ENCODE measurements at places on chromosomes 16 and 17. TPM values are rescaled to one million over a fixed set of nuclear protein-coding genes. Genes with fewer than 3 reads are reported as not detected.

DNA sequence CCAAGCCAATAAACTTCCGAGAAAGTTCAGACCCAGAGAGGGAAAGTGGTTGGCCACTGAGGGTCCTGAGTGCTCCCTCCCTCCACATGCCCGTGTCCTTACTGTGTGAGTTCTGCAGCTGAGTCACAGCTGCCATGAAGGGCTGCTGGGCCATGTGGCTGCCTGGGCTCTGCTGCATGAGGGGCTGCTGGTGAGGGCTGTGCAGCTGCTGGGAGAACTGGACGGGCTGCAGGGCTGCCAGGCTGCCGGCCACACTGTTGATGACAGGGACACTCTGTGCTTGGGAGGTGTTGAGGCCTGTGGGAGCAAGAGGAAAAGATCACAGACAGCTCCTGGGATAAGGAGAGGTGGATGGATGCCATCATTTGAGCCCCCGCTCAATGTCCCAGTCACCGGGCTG is 44.0 kb downstream of the HNF1B start:
- no peak for DNase-seq

C17orf50 gene
- not detected for polyA plus RNA-seq

RPTOR gene
- 16.3 TPM for polyA plus RNA-seq

DNA sequence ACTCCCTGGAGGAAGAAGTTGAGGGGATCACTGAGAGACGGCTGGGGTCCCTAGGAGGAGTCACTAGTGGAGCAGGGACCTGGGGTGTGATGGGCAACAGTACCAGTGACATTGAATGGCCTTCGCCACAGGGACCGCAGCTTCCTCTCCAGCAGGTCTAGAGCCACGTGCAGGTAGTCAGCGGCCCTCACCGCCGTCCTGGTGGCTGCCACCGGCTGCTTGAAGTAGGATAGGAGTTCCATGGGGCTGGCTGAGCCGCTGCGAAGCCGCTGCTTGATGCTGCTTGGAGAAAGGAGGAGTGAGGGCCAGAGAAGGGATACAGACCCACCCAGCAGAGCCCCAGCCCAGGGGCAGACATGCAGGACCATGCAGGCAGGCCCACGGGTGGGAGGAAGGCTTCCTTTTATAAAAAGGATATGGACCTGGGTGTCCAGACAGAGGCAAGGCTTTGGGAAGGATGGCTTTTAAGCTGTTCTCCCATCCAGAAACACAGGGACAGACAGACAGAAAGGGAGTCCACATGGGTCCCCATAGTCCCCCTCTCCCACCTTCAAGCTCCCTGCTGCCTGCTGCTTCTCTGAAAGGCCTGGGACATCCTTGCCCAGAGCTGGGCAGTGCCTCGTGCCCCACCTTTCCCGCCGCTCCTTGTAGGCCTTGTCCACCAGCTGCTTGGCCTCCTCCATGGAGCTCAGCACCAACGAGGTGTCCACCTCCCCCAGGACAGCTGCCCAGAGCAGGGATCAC is 827 bp downstream of the MPO start:
- peak; percentile 43 for DNase-seq

PIRT gene
- 0.28 TPM for polyA plus RNA-seq

All from pancreas (tissue), 10 donors.